ENCODE measurements at places on chromosomes 16 and 17.

- DNase-seq = no peak
Observed at GRCh38 chr16:4093495-4094126, 22.6 kb downstream of the ADCY9 start.

GRCh38 chr16:3187798-3188674, at the start of gene OR1F1:
Gene OR1F1 (plus strand): TSS chr16:3188204.
- no peak for DNase-seq

DNA sequence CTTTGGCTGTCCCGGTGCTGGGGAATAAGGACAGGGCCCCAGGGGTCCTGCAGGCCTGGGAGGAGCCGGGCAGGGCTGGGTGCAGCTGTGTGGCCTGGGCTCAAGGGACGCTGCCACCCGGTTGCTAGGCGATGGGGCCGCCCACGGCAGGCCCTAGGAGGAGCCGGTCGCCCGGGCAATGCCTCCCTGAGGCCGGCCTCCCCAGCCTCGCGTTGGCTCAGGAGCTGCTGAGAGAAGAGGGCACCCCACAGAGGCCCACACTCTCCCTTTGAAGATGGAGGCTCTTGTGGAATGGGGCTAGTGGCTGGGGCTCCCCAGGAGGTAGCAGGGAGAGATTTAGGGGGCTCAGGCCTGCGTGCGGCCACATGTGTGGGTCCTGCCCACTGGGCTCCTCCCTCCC, at the start of gene CIBAR2:
CIBAR2 (minus strand) TSS at position 109 of the 400 bp plus-strand sequence. CDS start 120 bp downstream, outside the sequence.
- DNase-seq = no peak

DNA sequence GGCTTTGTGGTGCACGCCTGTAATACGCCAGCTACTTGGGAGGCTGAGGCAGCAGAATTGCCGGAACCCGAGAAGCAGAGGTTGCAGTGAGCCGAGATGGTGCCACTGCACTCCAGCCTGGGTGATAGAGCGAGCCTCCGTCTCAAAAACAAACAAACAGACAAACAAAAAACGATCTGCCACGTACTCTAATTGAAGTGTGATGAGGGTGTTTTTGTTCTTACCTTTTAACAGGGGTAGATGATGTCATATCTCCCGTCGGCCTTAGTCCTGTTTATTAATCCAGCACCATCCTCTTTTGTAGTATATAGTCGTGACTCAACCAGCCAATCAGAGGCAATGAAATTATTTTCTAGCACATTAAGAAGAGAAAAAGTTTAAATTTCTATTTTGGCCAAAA, 58.5 kb downstream of the IQCK start:
- no peak for DNase-seq

- no peak for DNase-seq
Observed at GRCh38 chr17:6195123-6195522, 124.9 kb downstream of the WSCD1 start.

DNA sequence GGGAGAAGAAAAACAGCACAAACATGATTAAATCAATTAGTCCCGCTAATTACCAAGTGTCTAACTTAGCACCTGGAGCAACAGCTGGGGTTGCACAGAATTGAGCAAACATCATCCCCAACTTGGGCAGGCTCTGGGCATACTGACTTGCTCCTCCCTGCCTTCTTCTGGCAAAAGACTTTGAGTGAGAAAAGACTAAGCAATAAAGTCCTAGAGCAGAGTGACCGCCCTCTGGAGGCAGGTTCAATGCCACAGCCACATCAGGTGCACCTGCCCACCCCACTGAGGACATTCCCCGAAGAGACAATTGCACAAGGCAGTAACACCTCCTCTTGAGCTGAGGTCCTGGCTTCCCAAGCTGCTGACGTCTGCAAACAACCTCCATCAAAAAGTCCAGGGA, 358.3 kb downstream of the SOX9 start:
- no peak for DNase-seq

DNA sequence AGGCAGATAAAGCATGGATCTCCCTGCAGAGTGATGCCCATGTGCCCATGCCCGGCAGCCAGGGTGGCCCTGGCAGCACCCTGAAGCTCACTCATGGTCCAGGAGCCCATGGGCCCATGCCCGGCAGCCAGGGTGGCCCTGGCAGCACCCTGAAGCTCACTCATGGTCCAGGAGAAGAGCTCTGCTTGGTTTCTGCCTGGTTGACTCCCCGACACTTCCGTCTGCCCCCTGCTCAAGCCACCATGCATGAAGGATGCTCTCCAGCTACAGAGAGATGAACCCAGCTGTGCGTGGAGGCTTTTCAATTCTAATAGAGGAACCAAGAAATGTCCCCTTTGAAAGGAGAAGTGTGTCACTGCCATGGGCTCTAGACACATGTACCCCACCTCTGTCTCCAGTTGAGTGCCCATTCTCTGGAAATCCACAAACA, 8.7 kb downstream of the CCL17 start:
- no peak for DNase-seq

DNA sequence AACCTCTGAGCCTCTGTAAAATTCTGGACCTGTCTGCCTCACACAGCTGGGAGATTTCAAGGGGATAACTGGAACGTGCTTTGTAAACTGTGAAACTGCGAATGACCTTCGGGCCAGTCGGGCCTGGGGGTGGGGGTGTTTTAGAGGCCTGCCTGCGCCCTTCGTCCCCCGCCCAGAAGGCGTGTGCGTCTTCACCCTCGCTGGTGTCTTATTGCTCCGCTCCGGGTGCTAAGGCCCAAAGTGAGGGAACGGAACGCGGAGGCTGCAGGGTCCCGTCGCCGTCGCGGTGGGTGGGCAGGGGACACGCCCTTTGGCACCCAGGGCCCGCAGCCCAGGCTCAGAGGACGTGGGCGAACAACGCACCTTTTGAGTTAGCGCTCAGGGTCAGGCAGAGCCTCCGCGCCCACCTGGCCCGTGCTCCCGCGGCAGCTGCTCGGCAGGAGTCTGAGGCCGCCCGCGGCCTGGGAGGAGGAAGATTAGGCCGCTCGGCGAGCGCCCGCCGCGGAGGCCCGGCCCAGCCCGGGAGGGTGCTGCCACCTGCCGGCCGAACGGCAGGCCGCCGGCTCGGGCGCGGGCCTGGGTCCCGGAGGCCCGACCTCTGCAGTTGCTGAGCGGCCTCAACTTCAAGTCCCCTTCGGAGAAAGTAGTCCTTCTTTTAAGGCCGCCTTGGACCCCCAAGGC, 29.7 kb downstream of the DCAKD start:
- DNase-seq = no peak

- DNase-seq = no peak
Observed at GRCh38 chr16:72211110-72211509, 39.2 kb upstream of the PMFBP1 start.

GRCh38 chr17:49439673-49440571, 25.2 kb upstream of the PHB1 start:
- DNase-seq = no peak

Measured in NCI-H1092 (cell line).